WERI-Rb-1 (cell line): ENCODE measurements at places on chromosomes 2 and 18.
A peak's percentile ranks its signal among the peaks of the same experiment; 100 is the strongest.

DNA sequence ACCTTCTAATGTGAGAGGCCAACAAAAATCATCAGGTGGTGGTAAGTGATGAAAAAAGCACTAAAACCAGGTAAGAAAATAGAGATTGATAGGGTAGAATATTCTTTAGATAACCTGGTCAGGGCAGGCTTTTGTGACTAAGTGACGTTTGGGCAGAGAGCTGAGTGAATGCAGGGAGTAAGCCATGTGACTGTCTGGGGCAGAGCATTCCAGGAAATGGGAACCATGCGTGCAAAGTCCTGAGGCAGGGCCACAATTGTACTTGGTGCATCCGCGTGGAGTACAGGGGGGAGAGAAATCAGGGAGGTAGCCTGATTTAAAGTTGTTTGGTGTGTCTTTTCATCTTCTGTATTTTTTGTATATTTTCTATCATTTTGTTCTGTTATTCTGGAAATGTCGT, 102.5 kb downstream of the LYPD6B start:
- DNase-seq, result no peak

DNA sequence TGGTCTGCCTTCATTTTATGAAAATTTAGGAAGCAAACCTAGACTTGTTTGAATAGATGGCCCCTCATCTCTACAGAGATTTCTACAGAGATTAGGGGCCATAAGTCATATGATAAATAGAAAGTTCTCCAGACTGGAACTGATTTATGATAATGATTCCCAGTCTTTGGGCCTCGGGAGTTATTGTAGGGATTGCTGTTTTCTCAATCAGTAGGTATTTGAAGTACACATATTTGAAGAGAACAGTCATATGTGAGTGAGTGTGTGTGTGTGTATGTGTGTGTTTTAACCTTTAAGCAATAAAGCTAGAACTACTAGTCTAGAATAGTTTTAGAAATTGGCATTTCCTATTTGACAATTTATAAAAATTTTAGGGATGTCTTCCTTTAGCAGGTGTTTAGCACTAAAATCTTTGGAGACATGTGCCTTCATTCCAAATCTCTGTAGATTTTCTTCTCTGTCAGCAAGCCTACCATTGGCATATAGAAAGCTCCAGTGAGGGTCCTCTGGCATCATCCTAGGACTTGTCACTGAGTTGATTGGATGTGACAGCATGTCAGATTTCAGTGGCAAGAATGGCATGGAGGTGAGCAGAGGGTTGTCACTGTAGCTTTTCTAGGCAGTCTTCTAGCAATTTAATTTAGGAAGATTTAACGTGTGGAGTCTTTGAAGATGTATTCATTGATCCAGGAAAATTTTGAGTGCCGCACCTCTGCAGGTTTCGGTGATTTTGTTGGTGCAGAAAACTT, 71.2 kb downstream of the MYO1B start:
- DNase-seq, result no peak

- DNase-seq, result peak; percentile 30
These were observed 22.8 kb downstream of the ANO7 start for GRCh38 chr2:241211276-241211675.

DNA sequence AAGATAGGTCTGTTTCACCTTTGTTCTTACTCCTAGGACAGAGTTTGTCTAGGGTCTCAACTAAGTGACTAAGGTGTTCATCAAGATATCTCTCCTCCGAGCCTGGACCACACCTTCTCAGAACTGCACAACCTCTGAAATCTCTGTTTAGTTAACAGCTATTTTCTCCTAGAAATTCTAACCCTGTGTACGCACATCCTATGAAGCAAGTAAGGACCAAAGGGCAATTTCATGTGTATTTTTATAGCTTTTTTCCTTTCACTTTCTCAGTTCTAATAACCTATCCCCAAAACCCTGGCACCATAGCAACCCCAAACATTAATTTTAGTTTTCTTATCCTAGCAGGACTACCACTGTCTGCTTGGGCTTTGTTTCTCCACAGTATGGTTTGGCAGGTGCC, 59.1 kb downstream of the PTPN4 start:
- no peak for DNase-seq

DNA sequence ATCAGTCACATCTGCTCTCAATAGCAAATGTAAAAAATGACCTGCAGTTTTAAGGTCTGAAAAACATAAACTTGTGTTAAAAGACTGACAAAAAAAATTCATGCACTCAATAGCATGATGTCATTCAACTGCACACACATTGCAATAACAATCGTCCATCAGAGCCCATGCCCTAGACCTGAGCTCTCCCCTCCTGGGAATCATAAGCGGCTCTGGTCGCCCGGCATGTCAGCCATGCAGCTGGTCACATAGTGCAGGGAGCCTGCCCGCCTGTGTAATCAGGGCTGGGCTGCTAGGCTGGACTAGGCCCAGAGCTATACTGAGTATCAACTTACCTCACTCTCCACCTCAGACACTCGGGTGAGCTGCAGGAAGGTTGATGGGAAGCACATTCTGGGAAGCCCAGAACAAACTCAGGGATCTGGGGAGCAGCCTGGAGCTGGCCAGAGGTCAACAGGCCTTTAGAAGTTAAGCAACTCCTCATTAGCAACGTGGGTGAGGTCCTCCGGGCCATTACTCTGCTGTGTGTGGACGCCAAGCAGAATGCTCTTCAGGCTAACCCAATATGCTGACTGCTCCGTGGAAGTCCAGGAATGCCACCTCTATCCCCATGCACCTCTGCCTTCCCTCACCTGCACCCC, 165.5 kb downstream of the TTC32 start:
- DNase-seq, result no peak

GRCh38 chr2:218980735-218981389, 4.1 kb downstream of the FEV start:
- no peak for DNase-seq

DNA sequence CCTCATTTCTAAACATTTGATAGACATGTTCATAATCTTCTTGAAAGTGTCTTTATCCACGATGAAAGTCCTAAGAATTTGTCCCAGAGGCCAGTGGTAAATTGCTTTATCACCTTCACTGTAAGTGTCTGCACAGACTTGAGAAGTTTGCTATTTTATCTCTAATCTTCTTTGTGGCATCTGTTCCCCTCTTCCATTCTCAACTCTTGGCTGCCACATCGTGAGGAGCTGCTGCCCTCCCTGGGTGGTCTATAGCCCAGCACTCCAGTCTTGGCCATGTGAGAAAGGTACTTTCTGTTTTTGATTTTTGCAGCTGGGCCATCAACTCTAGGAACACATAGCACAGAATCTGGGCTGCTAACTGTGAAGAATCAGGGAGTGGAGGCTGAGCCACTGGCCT, 45.5 kb downstream of the SLC14A2 start:
- no peak for DNase-seq

GRCh38 chr18:62201870-62202269, 14.8 kb downstream of the RELCH start:
- no peak for DNase-seq

GRCh38 chr2:238997684-238998083, 149.8 kb downstream of the TWIST2 start:
- no peak for DNase-seq

GRCh38 chr2:222434204-222434603, 9.9 kb downstream of the SGPP2 start:
- DNase-seq, result no peak

DNA sequence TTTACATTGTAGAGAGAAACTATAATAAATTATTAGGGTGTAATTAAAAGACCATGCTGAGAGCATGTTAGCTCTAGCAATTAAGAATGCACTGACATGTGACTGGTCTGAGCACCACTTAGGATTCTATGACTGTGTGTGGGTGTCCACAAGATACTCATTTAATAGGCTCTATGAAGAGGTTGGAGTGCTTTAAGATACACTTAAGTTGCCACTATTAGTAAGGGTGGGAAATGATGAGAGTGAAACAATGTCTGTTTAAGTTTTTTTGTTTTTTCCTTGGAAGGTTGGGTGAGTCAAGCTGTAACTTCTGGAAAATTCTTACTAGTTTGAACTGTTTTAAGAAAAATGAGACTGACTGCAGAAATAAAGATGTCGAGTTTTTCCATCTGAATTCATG, 1.8 kb upstream of the FAP start:
- no peak for DNase-seq

GRCh38 chr18:77754475-77755044, 504.9 kb downstream of the GALR1 start:
- DNase-seq, result no peak

DNA sequence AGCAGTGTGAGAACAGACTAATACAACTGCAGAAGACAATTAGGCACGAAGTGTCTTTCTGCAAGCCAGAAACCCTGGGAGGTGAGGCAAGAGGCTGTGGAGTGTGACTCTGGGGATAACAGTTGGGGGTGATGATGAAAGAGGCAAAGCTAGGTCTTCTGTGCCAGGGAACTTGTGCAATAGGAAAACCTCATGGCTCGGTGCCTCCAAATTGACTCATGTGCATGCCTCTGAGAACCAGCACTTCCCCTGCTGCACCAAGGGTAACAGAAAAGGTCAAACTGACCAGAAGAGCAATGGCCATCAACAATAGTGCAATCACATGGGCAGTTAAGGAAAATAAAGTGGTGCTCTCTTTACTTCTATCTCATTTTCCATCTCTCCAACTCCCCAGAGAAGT, 136.4 kb downstream of the SCG2 start:
- DNase-seq, result no peak

DNA sequence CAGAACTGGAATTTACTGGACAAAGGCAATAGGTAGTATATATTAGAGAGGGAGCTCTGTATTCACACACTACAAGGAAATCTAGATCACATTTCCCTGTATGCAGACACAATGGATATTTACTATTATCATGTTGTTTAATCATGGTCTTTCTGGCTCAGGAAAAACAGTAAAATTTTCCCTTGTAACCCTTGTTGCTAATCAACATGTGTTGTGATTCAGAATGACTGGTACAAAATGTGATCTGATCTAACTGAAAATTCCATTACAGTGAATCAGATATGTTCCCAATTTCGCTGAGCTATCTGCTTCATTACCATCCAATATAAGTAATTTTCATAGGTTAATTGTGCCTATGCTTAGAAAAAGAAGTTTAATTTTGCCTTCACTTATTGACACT, 1109.7 kb downstream of the LRP1B start:
- no peak for DNase-seq

DNA sequence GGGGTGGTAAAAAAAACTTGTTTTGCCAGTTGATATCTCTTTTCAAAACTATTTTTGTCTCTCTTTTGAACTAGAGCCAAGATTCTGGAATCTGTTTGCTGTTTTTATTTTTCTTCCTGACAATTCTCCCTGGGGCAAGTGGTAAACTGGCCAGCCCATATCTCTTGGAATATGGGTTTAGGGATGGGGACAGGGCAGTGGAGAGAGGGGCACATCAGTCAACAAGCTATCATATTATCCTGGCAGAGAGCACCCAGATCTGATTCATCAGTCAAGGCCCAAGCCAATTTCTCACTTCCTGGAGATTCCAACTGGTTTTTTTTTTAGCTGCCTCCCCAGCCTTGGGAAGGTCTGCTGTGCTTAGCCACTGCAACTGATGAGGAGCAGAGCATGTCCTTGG, 52.3 kb downstream of the ARHGAP28 start:
- DNase-seq, result no peak

DNA sequence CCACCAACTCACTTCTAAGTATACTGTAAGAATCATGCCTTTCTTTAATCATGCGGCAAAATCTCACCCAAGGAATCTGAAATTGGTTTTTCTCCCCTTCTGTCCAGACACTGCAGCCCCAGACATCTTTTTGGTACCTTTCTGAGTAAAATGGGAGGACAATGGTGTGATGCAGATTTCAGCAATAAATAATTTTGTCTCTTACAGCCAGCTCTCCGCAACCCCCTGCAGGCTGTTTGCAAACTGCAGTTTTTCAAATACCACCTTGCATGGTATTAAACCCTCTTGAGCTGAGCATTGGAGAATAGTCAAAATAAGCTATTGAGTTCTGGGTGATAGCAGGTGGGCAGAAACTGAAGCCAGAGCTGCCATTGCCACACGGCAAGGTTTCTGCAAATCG, 32.2 kb downstream of the GPR39 start:
- DNase-seq, result peak; percentile 48

GRCh38 chr2:27001950-27002349, 30.8 kb upstream of the TMEM214 start:
- no peak for DNase-seq

DNA sequence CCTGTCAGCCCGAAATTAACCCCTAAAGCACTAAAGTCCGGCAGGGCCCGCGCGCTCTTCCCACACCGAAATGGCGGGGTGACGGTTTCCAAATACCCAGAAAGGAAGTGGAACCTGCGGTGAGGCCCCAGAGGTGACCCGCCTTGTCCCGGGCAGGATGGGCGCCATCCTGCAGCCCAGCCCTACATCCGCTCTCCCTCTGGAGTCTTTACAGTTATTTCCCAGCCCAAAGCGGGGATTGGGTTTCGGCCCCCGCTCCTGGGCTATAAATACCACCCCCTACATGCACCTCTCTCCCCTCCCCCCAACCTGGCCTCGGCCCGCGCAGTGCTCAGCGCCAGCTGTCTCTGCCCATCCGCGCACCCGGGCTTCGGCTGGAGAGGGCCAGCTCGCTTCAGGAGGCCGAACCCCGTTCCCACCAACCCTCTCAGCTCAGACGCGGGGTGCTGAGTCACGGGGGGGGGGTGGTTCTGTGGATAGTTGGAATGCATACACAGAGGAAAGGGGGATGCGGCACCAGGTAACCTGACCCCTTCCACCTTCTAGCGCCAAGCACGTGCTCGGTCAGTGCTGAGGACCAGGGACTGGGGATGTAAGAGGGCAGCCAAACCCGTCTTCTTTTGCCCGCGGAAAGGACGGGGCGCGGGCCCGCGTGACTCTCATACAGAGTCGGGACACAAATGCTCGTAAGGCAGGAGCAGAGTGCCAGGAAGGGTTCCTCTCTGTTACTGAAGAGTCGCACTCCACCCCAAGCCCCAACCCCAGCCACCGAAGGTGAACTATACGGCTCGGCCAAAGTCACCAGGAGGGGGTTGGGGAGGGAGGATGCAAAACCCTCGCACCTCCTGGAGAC, at the start of gene TUBA4B:
Gene TUBA4B, plus strand, starts transcription at position 344 of the 853 bp plus-strand sequence. Its CDS starts 165 bp downstream, at position 509.
- peak; percentile 87 for DNase-seq

- DNase-seq, result peak; percentile 49
These were observed at the start of gene MFSD6 for GRCh38 chr2:190407662-190408537. TSS of gene MFSD6 (plus strand) at chr2:190408355. CDS start at chr2:190436030, 27,675 bp downstream.

DNA sequence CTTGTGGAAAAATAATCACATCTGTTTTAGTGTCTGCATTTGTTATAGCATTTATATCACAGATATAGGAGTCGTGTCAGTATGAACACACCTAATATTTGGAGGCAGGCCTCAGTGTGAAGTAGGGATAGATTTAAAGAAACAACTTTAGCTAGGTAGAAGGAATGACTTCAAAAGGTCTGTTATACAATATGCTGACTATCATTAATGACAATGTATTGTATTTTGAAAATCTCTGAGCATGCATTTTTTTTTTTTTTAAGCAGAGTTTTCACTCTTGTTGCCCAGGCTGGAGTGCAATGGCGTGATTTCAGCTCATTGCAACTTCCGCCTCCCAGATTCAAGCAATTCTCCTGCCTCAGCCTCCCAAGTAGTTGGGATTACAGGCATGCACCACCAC, 248.3 kb downstream of the EN1 start:
- DNase-seq, result no peak

- DNase-seq, result no peak
These were observed 926.2 kb downstream of the TSN start for GRCh38 chr2:122681626-122682025.
